NCI-H1436 (cell line): ENCODE measurements at places on chromosomes 2 and 18.

DNA sequence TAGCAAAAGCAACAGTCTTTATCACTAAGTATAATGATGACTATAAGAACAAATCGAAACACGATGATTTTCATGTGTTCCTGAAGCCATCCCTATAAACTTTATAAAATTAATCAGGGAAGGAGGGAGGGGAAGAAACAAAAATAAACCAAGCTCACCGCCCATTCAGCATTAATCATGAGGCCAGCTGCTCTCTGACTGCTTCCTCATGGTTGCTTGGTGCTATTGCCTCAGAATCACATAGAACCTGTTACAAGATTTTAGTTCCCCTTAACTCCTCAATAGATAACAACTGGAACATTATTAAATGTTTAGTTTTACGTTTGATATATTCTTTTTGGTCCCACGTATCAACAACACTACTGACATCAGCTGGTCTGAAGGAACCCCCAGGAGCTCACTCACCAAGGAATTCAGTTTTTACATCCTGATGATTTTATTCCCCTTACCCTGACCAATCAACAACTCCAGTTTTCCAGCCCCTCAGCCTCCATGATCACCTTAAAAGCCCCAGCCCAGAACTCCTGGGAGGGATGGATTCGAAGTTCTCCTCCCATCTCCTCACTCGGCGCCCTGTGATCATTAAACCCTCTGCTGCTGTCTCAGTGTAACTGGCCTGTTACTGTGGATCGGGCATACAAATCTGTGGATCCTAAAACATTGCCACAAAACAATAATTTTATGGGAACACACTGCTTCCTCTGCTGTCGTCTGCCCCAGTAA lies 10.6 kb upstream of the HNRNPLL start:
- DNase-seq, result no peak

- DNase-seq, result no peak
These were observed 45.4 kb downstream of the EXOC6B start for GRCh38 chr2:72780477-72780876.

GRCh38 chr18:50786864-50787263 lies 33.0 kb downstream of the MRO start:
- DNase-seq, result no peak

GRCh38 chr18:72630991-72631390 lies 86.8 kb upstream of the CBLN2 start:
- DNase-seq, result peak; percentile 29

DNA sequence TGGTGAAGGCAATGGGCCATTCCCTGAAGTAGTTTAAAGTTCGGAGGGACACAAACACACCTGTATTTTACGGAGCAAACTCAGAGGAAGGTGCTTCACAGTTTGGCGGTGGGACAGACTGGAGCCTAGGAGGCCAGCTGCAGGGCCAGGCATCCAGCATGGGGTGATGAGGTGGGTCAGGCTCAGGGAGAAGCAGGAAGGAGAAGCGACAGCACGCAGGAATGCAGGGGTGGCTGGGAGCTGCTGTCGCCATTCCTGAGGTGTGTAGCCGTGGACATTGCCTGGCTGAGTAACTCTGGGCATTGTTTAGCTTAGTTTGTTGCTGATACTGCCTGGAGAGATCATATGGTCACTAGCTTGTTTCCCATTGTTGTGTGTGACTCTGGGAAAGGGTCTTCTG lies 35.8 kb upstream of the METTL21A start:
- no peak for DNase-seq
